NCI-H1105 treated with DMSO at 0.1 percent for 48 hours (cell line): ENCODE measurements at places on chromosomes 12 and 14.

- peak; percentile 24 for DNase-seq
These were observed 753 bp downstream of the CSRNP2 start for GRCh38 chr12:51082561-51083125.

GRCh38 chr12:127722611-127723010 is 544.4 kb upstream of the TMEM132C start:
- DNase-seq: no peak

- DNase-seq: no peak
These were observed 61.5 kb upstream of the PTGR2 start for GRCh38 chr14:73789989-73790581.

DNA sequence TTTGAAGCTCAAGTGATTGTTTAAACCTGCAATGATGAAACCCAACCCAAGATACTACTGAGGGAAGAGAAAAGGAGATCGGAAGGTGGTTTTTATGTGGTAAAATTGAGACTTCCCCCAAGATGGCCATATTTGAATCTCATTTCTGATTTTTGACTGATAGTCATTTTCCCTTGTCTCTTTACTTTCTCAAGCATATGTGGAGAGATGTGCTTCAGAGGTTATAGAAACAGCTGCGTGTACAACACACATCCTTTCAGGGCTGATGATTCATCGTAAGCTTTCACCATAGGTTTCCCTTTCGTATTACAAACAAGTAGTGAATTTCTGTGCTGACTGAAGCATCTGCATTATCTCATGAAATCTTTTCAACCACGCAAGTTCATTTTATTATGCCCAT is 276.2 kb downstream of the EMP1 start:
- no peak for DNase-seq

DNA sequence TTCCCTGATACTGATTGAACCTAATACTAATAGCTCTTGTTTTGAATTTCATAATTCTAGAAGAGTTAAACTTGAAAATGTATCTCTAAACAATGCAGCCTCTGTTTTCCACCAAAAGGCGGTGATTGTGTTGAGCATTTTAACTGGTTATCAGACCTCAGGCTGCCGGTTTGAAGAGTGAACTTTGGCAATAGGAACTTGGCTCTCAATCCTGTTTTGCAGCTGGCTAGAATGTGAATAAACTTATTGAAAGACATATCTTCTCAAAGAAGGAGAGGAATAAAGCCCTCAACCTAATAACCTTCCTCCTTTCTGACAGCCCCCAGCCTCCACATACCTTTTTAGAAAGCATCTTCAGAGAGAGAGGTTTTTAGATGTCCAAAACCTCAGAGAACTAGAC is 105.4 kb downstream of the SRGAP1 start:
- DNase-seq: no peak

DNA sequence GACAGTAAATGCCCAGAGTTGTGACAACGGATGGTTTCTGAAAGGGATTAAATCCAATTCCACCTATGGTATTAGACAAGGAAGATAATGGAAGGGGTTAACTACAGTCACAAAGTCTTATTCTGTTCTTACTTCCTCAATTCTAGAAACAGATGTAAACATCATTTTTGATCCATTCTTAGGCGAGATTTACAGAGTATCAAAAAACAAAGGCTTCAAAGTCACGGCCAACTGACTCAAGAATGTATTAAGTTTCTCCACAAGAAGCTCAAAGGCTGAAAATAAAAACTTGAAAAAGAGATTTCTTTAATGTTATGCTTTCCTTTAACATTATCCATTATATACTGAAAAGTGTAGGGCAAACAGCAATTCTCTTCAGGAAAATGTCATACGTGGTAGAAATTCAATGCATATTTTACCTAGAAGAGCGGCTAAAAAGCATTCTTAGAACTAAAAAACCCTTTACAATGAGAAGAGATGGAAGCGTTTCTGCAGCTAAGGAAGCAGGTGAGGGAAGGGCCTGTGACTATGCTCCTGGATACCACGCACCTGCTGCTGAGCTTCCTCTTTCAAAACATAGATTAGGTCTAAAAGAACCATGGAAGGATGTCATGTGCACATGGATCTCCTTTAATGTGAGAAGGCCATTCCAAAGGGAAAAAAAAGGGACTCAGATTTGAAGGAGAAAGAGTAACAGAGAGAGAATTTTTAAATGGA is 185.8 kb downstream of the STXBP6 start:
- no peak for DNase-seq

DNA sequence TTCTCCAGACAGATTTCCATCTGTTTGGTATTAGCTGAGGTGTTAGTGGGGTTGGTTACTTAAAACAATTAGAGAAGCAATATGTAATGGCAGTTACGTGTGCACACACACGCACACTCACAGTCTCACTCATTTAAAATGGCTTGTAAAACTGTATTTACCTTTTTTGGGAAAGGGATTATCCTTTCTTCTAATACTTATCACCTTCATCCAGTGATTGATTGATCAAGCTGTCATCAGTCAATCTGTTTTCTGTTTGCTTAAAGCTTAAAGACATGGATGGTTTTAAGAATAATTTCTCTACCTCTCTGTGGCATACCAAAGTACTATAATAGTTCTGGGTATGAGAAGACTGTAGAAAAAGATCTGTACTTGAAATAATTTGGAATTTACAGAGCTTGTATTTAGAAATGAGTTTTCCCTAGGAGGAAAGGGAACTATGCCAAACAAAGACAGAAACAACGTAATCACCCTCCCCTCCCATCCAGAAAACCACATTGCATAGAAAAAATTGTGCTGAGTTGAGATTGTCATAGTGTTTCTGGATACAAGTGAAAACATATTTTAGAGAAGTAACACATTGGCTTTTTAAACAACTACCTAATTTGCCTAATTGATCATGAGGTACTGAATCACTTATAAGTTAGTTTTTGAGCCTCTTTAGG is 455.8 kb downstream of the PCNX1 start:
- no peak for DNase-seq

GRCh38 chr14:61812347-61813095 is 50.3 kb downstream of the SNAPC1 start:
- DNase-seq: peak; percentile 38
